ENCODE measurements at places on chromosomes 1 and 21.

GRCh38 chr1:37107153-37107907, 73.0 kb upstream of the GRIK3 start:
- DNase-seq = no peak

DNA sequence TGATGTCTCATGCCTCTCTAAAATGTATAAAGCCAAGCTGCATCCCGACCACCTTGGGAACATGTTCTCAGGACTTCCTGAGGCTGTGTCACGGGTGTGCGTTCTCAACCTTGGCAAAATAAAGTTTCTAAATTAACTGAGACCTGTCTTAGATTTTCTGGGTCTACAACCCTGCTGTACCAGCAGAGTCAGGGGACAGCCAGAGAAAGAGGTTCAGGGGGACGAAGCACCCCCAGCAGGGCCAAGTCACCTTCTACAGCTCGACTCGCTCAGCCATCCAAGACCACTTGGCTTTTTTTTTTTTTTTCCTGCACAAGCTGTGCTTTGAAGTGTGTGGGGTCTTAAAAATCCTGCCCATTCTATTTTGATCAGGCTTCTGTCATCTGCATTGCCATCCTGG, 28.5 kb upstream of the PDE9A start:
- DNase-seq = no peak

GRCh38 chr21:37414292-37415253, 48.0 kb downstream of the DYRK1A start:
- no peak for DNase-seq

DNA sequence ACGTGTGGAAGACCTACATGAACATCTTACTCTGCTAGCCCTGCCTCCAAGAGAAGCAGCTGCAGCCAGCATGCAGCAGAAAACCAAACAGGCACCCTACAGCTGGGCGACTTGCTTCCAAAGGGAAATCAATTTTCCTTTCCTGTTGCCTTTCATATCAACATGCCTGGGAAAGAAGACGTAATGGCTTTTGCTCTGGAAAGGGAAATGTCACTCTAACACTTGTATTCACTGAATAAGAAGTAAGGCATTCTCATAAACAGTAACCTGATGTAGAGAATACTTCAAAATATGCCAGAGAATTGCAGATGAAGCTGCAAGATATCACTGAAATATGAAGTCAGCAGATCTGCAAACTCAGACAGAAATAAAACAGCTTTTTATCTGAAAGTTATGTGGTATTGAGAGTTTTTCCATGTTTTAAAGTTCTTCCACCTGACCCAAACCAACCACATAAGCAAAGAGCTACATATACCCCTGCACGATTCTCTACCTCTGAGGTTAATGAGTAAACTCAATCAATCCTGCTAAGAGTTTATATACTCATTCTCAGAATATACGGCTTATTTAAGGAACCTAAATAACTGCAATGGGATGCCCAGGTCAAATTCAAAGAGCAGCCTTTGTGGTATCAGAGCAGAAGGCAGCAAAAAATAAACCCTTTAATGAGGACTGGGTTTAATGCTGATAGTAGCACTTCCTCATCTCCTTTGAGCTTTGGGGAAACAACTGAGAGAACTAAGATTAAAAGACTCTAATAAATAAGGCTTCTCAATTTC, 150.9 kb downstream of the RERE start:
- DNase-seq = peak; percentile 25

DNA sequence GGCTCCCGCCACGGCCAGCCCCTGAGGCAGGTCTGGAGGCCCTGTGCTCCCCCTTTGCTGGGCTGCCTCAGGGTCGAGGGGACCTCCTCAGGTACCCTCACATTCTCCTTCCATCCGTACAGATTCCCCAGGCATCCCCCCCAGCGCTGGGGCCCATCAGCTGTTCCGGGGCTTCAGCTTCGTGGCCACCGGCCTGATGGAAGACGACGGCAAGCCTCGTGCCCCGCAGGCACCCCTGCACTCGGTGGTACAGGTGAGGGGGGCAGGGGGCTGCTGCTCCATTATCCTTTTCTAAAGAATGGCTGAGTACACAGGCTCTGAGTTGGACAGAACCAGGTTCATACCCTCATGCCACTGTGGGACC, 29.1 kb downstream of the RPS6KA1 start:
- DNase-seq = no peak

Measured in posterior cingulate gyrus (tissue), 11 donors.